Ascending aorta (tissue), 2 donors: ENCODE measurements at places on chromosomes 12 and 14.

DNA sequence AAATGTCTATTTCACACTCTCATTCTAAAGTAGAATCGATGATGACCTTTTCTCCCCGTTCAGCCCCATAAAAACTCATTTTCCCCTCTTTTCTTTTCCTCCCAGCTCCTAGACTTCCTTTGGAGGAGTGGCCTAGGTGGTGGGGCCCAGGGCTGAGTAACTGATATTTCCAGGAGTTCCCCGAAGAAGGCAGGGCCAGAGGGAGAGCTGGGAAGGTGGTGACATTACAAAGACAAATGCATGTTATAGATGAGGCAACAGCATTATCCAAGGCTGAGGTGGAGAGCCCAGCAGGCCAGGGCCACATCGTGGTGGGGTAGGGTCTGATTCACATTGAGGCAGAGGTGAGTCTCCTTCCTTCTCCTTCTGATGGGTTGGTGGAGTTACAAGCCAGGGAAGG lies 22.2 kb upstream of the HDAC7 start:
- H3K36me3 ChIP-seq, result peaks cover 4% of the 10 kb centered on the region
- no peak for DNase-seq
- H3K4me3 ChIP-seq, result no peak overlapping the region
- no peak overlapping the region for H3K27ac ChIP-seq
- no peaks in the 10 kb centered on the region for H3K27me3 ChIP-seq

- H3K27me3 ChIP-seq, result no peaks in the 10 kb centered on the region
- no peak overlapping the region for H3K4me3 ChIP-seq
- no peak for DNase-seq
- no peak overlapping the region for H3K27ac ChIP-seq
Observed at GRCh38 chr14:52327374-52328226, 13.5 kb downstream of the PTGER2 start.

DNA sequence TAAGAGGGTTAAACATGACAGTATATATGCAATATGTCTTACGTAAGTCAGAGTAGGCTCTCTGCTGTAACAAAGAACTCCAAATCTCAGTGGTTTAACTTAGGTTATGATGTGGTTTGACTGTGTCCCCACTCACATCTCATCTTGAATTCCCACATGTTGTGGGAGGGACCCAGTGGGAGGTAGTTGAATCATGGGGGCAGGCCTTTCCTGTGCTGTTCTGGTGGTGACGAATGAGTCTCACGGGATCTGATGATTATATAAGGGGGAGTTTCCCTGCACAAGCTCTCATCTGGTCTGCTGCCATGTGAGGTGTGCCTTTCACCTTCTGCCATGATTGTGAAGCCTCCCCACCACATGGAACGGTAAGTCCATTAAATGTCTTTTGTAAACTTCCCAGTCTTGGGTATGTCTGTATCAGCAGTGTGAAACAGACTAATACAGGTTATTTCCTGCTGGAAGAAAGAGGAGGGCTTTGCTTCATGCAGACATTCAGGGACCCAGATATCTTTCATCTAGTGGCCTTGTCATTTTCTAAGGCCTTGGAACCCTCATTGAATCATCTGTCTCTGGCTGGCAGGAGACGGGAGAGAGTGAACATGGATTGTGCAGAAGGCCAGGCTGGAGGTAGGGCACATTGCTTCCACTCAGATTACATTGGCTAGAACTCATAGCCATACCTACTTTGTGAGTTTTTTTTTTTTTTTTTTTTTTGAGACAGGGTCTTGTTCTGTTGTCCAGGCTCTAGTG lies 96.1 kb downstream of the CRADD start:
- peaks cover 19% of the 10 kb centered on the region for H3K4me1 ChIP-seq
- H3K27ac ChIP-seq, result no peak overlapping the region
- no peak for DNase-seq
- no peak overlapping the region for H3K4me3 ChIP-seq
- H3K27me3 ChIP-seq, result no peaks in the 10 kb centered on the region

- H3K27ac ChIP-seq, result no peak overlapping the region
- no peaks in the 10 kb centered on the region for H3K4me1 ChIP-seq
- no peak overlapping the region for H3K4me3 ChIP-seq
- no peaks in the 10 kb centered on the region for H3K27me3 ChIP-seq
- DNase-seq, result no peak
- no peaks in the 10 kb centered on the region for H3K36me3 ChIP-seq
Observed at GRCh38 chr14:79418649-79419415, 792.5 kb downstream of the DIO2 start.

DNA sequence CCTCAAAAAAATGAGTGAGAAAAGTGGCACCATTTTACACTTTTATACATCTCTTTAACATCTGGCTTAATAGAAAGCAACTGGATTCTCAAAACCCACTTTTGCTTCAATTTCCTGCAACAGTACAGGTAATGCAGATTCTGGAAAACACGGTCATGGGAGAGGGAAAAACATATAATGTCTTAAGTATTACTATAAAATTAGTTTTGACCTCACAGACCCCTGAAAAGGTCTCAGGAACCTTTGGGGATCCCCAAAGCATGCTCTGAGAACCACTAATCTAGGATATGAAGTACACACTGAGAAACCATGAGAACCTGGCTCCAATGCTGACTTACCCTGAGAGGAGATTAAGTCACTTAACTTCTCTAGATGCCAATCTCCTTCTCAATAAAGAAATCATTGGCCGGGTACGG lies 64.7 kb downstream of the PPP2R5E start:
- H3K4me1 ChIP-seq, result no peaks in the 10 kb centered on the region
- DNase-seq, result no peak
- no peak overlapping the region for H3K4me3 ChIP-seq
- no peaks in the 10 kb centered on the region for H3K27me3 ChIP-seq
- H3K36me3 ChIP-seq, result no peaks in the 10 kb centered on the region

- H3K4me1 ChIP-seq, result no peaks in the 10 kb centered on the region
- H3K4me3 ChIP-seq, result no peak overlapping the region
- no peak overlapping the region for H3K27ac ChIP-seq
- H3K27me3 ChIP-seq, result no peaks in the 10 kb centered on the region
Observed at GRCh38 chr12:130700492-130701401, 15.4 kb downstream of the RIMBP2 start.

- H3K4me1 ChIP-seq, result no peaks in the 10 kb centered on the region
- DNase-seq, result no peak
Observed at GRCh38 chr14:36055052-36055378, 121.5 kb downstream of the PTCSC3 start.

GRCh38 chr14:59339524-59340330 lies 125.5 kb downstream of the GPR135 start:
- H3K36me3 ChIP-seq, result no peaks in the 10 kb centered on the region
- H3K27ac ChIP-seq, result peak overlapping the region; percentile 69
- no peaks in the 10 kb centered on the region for H3K4me1 ChIP-seq
- H3K27me3 ChIP-seq, result no peaks in the 10 kb centered on the region

DNA sequence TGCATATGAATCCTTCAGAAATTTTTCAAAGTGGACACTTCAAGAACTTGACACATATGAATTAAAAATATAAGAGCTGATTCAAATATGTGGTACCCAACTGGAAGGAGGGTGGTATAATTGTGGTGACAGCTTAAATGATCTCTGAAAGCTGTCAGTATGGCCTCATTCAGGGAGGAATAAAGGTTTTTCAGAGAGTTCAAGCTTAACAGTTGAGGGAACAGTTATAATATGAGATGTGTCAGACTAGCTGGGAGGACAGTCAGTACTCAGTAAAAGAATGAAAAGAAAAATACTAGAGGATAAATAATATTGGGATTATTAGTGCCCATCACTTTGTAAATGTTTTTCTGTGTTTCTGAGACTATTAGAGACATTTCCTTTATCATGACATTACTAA lies 277.5 kb downstream of the RASSF9 start:
- DNase-seq, result no peak
- H3K27me3 ChIP-seq, result no peaks in the 10 kb centered on the region
- no peak overlapping the region for H3K4me3 ChIP-seq
- no peaks in the 10 kb centered on the region for H3K4me1 ChIP-seq

GRCh38 chr12:78885466-78885865 lies 20.9 kb downstream of the SYT1 start:
- H3K4me1 ChIP-seq, result no peaks in the 10 kb centered on the region
- H3K4me3 ChIP-seq, result no peak overlapping the region
- DNase-seq, result no peak

DNA sequence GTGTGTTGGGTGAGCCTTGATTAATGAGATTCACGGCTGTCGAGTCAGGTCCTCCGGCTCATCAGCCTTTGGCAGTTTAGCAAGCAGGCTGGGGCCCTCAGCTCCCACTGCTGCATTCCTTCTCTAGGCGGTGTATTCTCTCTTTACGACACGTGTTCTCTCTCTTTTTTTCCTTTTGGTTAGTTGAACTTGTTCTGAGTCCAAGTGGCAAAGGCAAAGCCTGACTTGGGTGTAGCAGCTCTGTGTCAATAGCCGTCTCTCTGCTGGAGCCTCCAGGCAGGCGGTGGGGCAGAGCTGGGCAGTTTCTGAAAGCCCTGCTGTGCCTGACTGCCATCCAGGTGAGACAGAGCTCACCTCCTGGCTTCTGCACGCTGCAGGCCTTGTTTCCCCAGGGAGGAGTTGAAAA lies 46.6 kb downstream of the SUSD6 start:
- peaks cover 51% of the 10 kb centered on the region for H3K4me1 ChIP-seq
- peaks cover 16% of the 10 kb centered on the region for H3K36me3 ChIP-seq
- peak overlapping the region; percentile 26 for H3K27ac ChIP-seq
- H3K27me3 ChIP-seq, result no peaks in the 10 kb centered on the region
- DNase-seq, result no peak
- H3K4me3 ChIP-seq, result no peak overlapping the region

DNA sequence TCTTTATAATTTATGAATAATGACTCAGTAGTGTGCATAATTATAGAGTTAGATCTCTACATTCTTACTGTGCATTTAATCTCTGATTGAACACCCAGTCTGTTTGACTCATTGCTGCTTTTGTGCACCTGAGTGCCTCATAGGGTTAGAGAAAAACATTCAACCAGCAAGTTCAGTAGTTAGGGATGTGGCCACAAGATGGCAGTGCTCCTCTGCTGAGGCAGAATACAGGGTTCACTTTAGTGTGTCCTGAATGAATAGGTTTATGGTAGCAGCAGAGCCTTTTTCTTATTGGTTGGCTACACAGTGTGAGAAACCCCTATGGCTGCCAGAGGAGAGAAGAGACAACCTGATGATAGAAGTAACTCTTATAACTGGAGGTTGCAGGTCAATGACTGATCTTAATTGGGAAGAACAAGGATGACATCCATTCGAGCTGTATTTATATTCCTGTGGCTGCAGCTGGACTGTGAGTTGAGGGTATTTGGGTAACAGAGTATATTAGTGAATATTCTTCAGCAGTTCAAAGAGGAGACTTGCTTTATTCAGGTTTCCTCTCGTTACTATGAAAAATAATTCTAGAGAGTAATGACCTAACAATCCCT lies 194.9 kb upstream of the OR4E1 start:
- DNase-seq, result no peak
- no peaks in the 10 kb centered on the region for H3K4me1 ChIP-seq
- no peak overlapping the region for H3K4me3 ChIP-seq
